Stimulated activated CD4-positive, alpha-beta T cell treated with anti-CD3 and anti-CD28 coated beads, Interleukin-1b, Interleukin-23, amount 100 ng/mL, for 1 hour (primary cell): ENCODE measurements at places on chromosomes 16 and 17.

DNA sequence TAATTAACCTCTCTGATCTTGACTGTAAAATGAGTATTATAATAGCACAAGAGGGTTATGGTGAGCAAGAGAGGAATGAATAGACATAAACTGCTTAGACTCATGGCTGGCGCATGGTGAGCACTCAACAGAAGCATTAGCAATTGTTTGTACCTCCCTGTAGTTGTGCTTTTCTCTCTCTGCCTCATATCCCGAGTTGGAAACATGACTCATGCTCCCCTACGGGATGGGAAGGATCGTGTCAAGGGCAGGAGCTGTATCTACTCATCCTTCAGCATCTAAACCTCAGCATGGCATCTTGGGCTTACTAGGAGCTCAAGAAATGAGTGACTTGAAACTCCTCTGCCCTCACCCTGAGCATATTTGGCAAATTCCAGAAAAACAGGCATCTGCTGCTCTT is 299.6 kb downstream of the MAP2K4 start:
- DNase-seq, result no peak

DNA sequence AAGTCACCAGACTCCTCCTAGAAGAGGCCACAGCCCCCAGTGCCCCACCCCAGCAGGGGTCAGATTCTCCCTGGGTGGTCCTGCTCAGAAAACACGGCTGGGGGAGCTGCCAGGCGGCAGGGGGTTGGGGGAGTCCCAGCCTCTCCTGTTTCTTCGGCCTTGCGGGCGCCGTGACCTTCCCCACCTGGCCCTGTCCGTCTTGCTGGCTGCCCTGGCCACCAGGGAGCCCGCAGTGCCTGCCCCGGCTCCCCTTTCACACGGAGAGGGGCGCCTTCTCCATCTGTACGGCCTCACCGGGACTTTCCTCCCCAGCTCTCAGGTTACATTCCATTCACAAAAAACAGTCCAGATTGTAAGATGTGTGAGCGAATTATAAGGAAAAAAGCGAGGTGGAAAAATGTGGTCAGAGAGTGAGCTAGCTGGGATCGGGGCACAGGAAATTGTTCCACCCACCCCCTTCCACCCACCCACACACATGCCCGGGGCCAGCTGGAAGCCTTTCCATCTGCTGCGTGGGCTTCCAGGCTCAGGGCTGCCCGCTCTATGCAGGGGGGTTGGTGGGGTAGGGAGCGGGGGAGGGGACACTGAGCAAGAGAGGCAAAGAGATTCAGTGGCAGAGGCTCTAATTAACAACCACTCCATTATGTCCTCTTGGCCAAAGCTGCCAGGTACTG is 14.6 kb upstream of the CIBAR2 start:
- no peak for DNase-seq

DNA sequence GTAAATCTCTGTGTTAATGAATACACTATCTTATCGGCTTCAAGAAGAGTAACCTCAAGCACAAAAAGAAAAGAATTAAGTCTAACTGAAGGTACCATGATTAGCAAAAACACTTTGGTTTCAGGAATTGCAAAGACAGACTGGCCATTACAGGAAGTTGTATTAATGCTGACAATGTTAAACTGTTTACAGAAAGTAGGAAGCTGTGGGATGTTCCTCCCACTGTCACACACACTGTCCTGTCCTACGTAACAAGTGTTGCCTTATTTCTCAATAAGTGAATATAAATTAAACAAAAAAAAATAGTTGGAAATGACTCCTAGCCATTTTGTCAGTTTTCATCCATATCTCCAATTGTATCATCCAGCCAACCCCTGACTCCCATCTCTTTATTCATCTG is 8.6 kb downstream of the GNA13 start:
- DNase-seq, result no peak

DNA sequence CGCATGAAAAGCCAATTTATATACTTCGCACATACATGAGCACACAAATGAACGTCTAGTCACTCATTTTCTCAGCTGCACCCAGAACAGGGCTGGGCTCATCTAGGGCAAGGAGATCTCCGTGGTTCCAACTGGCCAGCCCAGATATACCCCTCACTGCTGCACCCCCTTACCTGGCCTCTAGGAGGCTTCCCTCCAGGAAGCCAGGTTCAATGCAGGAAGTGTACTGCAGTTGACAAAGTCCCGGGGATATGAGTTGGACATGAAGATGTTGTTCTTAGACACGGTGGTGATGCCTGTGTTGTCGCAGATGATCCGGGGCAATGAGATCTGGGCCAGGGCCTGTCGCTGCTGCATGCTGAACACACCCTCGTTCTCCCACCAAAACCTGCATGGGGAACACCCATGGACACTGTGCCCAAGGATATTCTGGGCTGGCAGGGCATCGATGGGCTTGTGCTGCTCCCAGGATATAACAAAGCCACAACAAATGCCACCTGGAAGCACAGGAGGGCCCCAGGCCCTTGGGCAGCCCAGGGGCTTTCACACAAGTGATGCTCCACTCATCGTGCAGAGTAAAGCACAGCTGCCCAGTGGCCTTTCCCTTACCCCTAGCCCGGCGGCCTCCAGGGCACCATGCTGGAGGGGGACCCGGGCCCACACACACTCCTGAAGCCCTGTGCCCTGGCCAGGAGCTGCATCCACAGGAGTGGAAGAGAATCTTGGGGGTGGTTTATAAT is 10.1 kb downstream of the MPO start:
- DNase-seq, result no peak

DNA sequence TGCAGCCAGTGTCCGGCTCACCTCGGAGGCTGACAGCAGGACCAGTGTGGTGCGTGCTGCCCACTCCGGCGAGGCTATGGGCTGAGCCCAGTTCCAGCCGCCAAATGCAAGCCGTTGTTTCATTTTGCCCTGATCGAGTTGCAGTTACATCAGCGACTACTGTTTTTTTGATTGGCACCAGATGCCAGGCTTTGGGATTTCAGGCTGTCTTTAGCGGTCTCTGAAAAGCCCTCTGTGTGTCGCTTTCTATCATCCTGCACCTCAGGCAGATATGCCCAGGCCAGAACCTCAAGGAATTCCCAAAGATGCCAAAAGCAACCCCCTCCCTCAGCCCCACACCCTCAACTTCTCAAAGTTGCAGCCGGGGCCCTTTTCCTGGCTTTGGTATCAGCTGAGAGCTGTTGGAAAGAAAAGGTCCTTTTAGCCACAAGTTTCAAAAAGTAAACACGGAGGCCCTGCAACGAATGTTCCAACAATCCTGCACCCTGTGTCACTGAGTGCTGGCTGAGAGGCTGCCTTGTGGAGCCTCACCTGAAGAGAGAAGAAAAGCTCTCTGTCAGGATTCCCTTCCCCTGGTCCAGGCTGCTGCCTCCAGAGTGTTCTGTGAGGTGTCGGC is 58.9 kb downstream of the WWP2 start:
- no peak for DNase-seq

DNA sequence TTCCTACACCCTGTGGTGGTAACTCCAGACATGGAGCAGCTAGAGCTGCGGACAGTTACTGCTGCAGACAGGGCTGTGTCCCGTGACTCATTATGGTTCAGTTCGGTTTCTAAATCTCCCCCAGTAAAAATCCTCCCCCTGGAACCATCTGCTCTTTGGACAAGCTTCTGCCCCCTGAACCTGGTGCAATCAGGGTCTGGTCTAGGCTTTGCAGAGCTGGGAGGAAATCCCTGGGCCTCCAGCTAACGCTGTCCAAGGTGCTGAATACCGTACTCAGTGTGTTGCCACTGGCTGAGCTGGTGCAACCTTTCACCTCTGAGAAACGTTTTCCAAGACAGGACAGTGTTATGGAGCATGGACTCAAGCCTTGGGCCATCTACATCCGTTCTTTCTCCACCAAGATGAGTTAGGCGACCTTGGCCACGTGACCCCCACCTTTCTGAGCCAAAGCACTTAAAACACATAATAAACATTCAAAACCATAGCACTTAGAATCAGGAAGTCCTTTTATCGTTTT is 142.0 kb downstream of the CPPED1 start:
- DNase-seq, result no peak

DNA sequence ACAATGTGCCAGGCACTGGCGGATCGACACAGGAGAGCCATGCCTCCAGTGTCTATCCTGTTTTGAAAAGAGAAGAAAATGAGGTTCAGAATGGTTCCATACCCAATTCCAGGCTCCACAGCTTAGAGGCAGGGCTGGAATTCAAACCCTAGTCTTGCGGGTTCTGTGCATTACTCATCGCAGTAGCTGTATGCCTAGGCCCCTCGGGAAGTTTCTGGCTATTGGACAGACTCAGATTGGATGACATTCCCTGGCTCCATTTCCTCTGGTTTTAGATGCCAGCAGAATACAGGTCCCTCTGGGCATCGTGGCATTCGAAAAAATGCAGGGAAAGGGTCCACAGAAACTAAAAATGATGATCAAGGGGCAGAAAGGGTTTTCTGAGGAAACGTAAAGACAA is 184.7 kb downstream of the COPRS start:
- no peak for DNase-seq

DNA sequence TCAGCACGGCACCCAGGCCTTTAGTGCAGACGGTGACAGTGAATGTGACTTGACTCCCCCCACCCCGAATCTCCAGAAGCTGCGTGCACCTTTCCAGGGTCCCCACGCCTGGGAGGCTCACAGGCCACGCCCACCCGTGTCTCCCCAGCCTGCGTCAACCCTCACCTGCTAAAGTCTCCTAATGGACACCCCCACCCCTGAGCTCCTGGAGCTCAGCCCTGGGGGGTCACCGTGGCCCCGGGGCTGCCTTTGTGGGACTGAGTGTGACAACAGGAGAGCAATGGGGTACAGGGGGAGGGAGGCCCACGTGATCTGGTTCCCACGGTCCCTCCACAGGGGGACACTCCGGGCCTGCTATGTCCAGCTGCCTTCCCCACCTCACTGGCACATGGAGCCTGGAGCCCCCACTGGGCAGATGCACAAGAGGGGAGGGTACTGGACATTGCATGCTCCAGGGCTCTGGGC is 7.4 kb upstream of the FASN start:
- no peak for DNase-seq

DNA sequence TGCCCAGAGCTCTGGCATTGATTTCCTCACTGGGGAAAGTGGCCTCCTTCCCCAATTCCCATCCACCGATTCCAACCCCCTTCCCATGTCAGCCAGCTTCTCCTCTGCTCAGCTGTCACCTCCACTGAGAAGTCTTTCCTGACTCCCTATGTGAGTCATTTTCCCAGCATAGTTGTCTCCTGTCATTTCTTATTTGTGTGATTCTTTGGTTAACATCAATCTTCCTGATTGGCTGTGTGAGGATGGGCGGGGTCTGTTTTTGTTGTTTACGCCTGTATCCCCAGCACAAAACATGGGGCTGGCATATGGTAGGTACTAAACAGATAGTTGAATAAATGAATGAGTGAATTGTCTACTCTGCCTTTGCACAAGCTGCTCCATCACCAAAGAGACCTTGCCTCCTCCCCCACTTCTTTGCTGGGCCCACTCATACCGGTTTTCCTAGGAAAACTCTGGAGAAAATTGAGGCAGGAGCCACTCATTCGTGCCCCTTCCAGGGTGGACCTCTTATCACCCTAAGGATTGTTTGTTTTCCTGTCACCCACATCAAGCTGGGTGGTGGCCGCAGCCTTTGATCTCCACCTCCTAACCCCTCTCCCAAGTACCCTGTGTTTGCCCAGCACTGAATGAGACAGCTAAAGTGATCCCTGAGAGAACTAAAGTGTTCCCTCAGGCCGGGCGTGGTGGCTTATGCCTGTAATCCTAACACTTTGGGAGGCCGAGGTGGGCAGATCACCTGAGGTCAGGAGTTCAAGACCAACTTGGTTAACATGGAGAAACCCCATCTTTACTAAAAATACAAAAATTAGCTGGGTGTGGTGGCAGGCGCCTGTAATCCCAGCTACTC is 1.2 kb upstream of the GRB7 start:
- no peak for DNase-seq

- DNase-seq, result no peak
Measured at GRCh38 chr16:49580751-49581303, 207.2 kb downstream of the C16orf78 start.

- no peak for DNase-seq
Measured at GRCh38 chr17:74646231-74646630, 22.7 kb upstream of the CD300E start.

DNA sequence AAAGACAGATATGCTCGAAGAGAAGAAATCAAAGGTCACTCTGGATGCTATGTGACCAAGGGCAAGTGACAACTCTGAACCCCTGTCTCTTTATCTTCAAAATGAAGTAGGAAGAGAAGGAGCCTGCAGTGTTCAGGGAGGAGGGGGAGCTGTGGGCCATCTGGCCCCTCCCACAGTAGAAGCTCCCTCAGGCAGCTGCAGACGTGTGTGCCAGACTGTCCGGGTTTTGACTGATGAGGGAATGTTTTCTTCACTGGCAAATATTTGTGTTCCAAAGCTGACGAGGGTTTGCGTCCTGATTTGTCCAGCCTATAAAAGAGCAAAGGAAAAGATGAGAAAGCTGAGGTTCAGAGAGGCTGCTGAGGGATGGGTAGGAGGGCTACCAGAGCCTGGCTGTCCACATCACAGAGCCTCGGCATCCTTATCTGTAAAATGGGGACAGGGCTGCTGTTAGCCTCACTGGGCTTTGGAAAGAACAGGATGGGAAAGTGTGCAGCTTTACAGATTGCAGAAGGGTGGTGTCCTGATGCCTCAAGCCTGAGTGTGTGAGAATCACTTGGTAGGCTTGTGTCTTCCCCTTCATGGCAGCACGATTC is 1.8 kb upstream of the GINS2 start:
- DNase-seq, result no peak

DNA sequence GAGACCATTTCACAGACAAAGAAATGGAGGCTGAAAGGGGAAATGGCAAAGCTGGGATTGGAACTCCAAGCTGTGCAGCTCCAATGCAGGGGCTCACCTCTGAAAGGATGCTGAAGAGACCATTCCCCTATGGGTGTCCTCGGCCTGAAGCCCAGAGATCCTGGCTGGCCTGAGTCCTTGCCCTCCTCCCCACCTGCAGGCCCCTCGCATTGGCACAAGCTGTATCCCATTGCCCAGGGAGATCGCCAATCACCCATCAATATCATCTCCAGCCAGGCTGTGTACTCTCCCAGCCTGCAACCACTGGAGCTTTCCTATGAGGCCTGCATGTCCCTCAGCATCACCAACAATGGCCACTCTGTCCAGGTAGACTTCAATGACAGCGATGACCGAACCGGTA is 2.6 kb downstream of the CA7 start:
- no peak for DNase-seq

GRCh38 chr16:68612996-68613395 is 32.1 kb upstream of the CDH3 start:
- no peak for DNase-seq

GRCh38 chr17:61427567-61427966 is 24.7 kb upstream of the TBX4 start:
- no peak for DNase-seq

GRCh38 chr16:7651803-7652570 is 319.3 kb downstream of the RBFOX1 start:
- DNase-seq, result no peak

DNA sequence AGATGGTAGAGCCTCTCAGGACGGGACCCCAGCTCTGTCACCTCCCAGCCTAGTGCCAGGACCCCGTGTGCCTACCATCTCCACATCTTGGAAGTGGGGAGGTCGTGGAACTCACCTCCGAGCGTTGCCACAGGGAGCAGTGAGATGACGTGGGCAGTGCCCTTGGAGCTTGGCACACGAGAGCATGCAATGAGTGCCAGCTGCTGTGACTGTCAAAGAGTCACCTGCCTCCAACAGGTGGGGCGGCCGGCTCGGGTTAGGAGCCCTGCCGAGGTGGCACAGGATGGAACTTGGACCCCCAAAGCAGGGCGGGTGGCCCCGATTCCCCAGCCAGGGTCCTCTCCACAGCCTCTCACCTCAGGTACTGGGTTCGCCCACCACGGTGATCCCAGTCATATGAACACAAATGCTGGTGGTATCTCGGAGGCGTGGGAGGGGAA is 5.5 kb downstream of the VPS4A start:
- no peak for DNase-seq
